ENCODE measurements at places on chromosomes 3 and 15. TPM values are rescaled to one million over a fixed set of nuclear protein-coding genes. Genes with fewer than 3 reads are reported as not detected.

The DUOX2 gene
- 0.98 TPM for total RNA-seq

The CACNA2D3 gene
- 3.4 TPM for total RNA-seq

The HYAL1 gene
- total RNA-seq, result 16.1 TPM

DNA sequence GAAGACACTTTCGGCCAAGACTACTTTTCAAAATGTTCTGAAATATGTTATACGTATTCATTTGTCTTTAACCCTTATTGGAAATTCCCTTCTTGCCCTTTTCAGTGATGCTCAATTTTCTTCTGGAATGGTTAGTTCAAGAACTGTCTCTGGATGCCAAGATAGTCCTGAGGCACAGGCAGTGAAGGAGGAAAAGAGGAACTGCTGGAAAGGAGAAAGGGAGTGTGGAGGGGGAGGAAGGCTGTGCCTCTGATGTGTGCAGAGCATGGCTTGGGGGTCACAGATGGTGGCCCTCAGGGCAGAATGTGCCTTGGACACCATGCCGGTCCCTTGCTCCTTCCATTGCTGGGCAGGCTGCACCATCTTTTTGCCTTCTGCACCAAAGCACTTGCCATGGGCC, 73.7 kb downstream of the CEP63 start:
- H3K27me3 ChIP-seq, result no peaks in the 10 kb centered on the region
- peaks cover 3% of the 10 kb centered on the region for H3K36me3 ChIP-seq
- no peaks in the 10 kb centered on the region for H3K4me1 ChIP-seq
- no peak for DNase-seq
- no peak overlapping the region for H3K27ac ChIP-seq
- no peak overlapping the region for H3K4me3 ChIP-seq
